Ovary (tissue), 10 donors: ENCODE measurements at places on chromosomes 2 and 18. TPM values are rescaled to one million over a fixed set of nuclear protein-coding genes. Genes with fewer than 3 reads are reported as not detected.

Gene PPP3R1
- total RNA-seq, result 58.3 TPM

Gene HJURP
- total RNA-seq, result not detected

Gene TEKT4
- not detected for total RNA-seq

Gene DLGAP1
- total RNA-seq, result 2.4 TPM

Gene AMER3
- total RNA-seq, result not detected

GRCh38 chr2:121888189-121888557 is 132.7 kb downstream of the TSN start:
- no peaks in the 10 kb centered on the region for H3K36me3 ChIP-seq
- DNase-seq, result no peak
- H3K27ac ChIP-seq, result no peak overlapping the region
- H3K4me1 ChIP-seq, result no peaks in the 10 kb centered on the region

DNA sequence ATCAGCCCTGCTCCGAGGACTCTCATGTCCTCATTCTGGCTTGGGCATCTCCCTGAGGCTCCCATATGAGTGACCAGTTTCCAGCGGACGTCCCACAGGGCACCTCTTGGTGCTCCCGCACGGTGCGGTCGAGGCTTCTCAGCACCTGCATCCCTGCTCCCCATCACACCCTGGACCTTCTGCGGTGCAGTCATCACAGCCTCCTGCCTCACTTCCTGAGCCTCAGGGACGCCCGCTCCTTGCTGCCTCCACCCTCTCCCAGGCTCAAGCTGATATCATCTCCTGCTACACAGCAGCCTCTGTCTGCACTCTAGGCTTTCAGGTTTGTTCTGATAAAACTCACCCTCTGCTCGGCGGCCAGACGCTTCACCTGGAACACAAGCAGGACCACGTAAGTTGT is 185.0 kb downstream of the TMEM18 start:
- H3K36me3 ChIP-seq, result no peaks in the 10 kb centered on the region
- H3K27ac ChIP-seq, result no peak overlapping the region
- no peaks in the 10 kb centered on the region for H3K27me3 ChIP-seq
- H3K4me3 ChIP-seq, result no peak overlapping the region
- H3K4me1 ChIP-seq, result no peaks in the 10 kb centered on the region
- DNase-seq, result no peak

GRCh38 chr18:58224425-58224750 is 180.4 kb downstream of the NEDD4L start:
- H3K4me1 ChIP-seq, result peaks cover 9% of the 10 kb centered on the region
- H3K4me3 ChIP-seq, result no peak overlapping the region
- no peaks in the 10 kb centered on the region for H3K36me3 ChIP-seq
- H3K27ac ChIP-seq, result no peak overlapping the region
- no peak for DNase-seq

DNA sequence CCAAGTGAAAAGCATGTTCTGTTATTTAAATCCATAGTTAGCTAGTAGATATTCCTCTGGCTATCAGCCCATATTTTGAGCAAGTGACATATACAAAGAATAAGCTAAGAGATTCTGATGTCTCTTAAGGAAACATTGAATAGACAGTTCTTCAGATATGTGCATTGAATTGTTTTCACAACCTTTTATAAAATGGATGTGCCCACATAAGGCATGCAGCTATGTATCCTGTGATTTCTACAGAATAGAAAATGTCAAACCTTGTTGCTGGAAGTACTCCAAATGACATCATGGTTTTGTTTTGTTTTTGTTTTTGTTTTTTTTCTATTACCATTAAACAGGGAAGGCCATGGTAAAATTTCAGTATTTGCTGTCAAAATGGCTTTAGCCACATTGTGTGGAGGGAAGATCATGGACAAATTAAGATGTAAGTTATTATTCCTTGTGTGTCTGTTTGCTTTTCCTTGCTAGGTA is 95.8 kb downstream of the DTNA start:
- H3K27me3 ChIP-seq, result no peaks in the 10 kb centered on the region
- no peak for DNase-seq
- H3K4me1 ChIP-seq, result no peaks in the 10 kb centered on the region
- H3K27ac ChIP-seq, result no peak overlapping the region
- no peak overlapping the region for H3K4me3 ChIP-seq
- no peaks in the 10 kb centered on the region for H3K36me3 ChIP-seq

GRCh38 chr2:309148-309953 is 21.5 kb upstream of the ALKAL2 start:
- H3K4me3 ChIP-seq, result no peak overlapping the region
- no peak for DNase-seq
- H3K36me3 ChIP-seq, result no peaks in the 10 kb centered on the region
- H3K4me1 ChIP-seq, result no peaks in the 10 kb centered on the region
- H3K27ac ChIP-seq, result no peak overlapping the region
- H3K27me3 ChIP-seq, result no peaks in the 10 kb centered on the region

DNA sequence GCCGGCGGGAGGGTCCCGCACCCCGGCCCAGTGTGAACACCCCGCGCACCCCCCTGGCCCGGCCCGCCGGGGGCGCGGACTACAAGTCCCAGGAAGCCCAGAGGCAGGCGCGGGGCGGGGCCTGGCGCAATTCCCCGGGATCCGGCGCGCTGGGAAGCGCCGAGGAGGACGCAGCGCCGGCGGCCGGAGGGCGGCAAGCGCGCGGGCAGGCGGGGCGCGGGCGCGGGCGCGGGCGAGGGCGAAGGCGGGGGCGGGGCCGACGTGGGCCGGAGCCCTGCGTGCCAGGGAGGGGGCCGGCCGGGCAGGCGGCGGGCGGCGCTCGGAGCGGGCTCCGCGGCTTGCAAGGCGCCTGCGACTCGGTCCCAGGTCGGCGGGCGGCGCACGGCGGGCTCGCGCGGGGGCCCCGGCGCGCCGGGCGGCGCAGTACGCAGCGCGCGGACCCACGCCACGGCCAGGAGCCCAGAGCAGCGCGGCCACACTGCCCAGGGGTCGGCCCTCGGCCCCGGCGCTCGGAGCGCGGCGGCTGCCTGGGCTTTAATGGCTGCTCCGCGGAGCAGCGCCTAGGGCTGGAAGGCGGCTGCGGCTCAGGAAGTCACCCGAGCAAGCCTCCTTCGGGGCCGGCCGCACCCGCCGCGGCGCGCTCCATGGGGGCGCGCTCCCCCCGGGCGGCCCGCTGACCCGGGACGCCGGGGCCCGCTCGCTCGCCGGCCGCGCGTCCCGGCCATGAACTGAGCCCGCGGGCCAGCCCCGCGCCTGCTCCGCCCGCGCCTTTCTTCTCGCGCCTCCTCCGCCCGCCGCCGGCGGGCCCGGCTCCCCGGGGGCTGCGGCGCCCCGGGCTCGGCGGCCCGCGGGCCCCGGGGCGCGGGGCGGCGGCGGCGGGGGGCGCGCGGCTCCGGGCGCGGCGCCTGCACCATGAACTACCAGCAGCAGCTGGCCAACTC is at the start of gene AGAP1:
AGAP1 (plus strand) TSS at position 269 of the 941 bp plus-strand sequence.
- H3K27ac ChIP-seq, result peak within 1 kb of the TSS; percentile 62
- peaks cover 3% of the 10 kb centered on the region for H3K4me1 ChIP-seq
- no peaks in the 10 kb centered on the region for H3K27me3 ChIP-seq
- H3K36me3 ChIP-seq, result no peaks in the 10 kb centered on the region
- peak within 1 kb of the TSS; percentile 62 for H3K4me3 ChIP-seq

DNA sequence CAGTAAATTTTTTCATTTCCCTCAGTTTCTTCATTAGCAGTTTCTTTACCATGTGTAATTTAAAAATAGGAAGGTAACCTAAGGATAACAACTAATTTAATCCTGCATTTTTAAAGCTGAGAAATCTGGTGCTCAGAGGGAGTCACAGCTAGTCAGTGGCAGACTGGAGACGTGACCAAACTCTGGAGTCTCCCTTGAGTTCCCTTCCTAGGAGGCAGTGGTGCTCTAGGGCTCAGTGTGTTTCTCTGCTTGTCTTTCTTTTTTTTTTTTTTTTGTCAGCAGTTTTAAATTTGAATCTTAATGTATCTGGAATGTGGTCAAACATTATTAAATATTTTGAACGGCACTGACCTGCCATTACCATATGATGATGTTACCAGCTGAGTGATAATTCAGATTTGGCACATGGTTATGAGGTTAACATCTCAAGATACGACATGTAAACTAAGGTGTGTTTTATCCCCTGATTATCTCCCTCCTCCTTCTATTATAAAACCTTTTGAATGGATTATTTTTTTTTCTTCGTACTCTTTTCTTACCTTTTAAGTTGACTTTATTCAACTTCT is 226.2 kb downstream of the GALNT13 start:
- DNase-seq, result no peak
- no peak overlapping the region for H3K4me3 ChIP-seq
- no peaks in the 10 kb centered on the region for H3K4me1 ChIP-seq
- H3K36me3 ChIP-seq, result no peaks in the 10 kb centered on the region
- H3K27ac ChIP-seq, result no peak overlapping the region

DNA sequence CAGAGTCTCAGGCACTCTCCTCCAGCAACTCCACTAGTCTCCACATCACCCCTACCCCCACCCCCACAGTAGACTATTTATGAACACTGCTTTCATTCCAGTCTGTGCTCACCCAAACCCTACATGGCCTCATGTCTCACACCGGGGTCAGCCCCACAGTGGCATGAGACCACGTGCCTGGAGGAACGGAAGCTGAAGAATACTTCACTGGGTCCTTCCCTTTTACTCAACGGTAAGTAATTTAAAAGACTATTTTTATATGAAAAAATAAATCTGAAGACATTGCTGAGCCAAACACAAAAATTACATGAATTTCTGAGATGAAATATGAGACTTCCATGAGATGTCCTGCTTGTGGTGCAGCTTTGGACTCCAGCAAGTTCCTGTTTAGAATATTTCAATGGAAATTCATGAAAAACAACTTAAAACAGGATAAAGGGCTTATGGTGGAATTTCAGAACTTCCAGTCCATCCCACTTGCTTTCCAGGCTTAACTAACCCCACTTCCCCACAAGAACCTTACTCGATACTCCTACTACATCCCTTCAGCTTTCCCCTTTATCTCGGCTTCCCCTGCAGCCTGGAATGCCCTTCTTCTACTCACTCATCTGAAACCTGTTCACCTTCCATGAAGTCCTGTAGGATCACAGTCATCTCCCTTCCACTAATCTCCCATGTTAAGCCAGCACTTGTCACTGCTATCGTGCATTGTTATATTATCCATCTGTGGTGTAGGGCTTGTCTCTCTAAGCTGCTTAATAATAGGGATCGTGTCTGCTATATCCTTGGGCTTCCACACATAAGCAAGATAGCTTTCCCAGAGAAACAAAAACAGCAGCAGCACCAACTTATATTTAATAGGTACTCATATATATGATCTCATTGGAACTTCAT is 47.9 kb downstream of the SLC14A1 start:
- no peaks in the 10 kb centered on the region for H3K36me3 ChIP-seq
- no peak for DNase-seq
- H3K27ac ChIP-seq, result no peak overlapping the region
- H3K4me3 ChIP-seq, result no peak overlapping the region
